ENCODE measurements at places on chromosomes 2 and 18.
A peak's percentile ranks its signal among the peaks of the same experiment; 100 is the strongest.

DNA sequence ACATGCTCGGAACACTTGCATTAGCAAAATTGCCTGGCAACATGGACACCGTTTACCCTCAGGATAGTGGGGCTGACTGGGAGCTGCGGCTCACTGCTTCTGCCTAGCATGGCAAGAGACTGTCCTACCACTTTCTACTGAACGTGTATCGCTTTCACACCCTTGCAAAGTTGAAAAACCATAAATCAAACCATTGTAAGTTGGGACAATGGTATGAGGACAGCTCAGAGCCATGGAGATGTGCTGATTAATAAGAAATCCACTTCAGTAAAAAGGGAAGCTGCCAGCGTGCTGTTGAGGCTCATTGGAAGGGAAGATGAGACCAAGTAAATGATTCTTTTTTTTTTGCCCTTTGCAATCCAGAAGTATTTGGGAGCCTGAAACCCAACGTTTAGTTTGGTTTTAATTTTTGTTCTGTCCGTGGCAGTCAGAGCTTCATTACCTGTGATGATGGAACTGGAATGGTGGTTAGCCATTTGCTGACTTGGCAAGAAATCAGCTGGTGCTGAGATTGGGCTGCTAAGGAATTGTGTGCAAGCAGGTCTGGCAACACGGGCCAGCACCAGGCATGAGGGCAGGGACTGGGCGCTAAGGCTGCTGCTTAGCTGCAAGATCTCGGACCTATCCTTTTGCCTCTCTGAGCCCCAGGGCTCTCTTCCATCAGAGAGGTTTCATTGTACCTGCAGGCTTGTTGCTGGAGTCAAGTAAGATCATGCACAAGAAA is 75.5 kb upstream of the HS6ST1 start:
- DNase-seq: no peak

DNA sequence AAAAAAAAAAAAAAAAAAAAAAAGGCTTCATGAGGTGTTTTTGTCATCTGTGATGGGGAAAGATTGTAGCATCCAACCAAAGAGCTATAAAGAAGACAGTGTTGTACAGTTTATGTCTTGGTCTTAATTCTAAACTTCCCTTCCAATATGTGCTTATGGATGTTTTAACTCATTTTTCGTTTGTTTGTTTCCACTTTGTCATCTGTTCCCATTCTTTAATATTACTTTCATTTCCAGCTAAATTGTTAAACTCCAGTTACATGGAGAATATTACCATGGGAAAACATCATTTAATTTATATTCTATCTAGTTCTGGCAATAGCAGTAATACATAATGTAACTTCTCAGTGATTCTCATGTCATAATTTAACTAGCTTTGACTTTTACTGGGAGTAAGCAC is 344.1 kb upstream of the NRP2 start:
- no peak for DNase-seq

- no peak for DNase-seq
These were observed 716 bp upstream of the SLC39A10 start for GRCh38 chr2:195656161-195656858.

- no peak for DNase-seq
These were observed 12.7 kb downstream of the ABCB11 start for GRCh38 chr2:169018390-169018789.

DNA sequence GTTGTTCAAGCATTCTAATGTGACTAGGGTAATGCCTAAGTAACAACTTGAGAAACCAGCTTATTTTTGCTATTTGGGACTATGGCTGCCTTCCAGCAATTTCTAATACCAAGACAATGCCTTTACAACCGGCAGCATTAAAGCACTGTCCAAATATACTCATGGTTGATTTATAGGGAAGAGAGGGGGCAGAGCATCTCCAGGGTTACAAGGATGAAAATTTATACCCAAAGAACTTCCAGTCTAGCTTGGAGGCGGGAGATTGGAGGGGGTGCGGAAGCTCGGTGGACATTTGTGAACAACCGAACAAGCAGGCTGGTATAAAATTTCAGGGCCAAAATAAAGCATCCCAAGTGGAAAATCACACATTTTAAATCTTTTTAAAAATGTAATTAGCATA is 294.9 kb upstream of the STON1 start:
- DNase-seq: no peak

GRCh38 chr2:201127570-201127969 is 11.6 kb downstream of the CFLAR start:
- DNase-seq: no peak

- no peak for DNase-seq
These were observed 108.1 kb downstream of the AQP4 start for GRCh38 chr18:26757263-26758019.

GRCh38 chr2:176583607-176584006 is 314.4 kb downstream of the MTX2 start:
- peak; percentile 55 for DNase-seq

DNA sequence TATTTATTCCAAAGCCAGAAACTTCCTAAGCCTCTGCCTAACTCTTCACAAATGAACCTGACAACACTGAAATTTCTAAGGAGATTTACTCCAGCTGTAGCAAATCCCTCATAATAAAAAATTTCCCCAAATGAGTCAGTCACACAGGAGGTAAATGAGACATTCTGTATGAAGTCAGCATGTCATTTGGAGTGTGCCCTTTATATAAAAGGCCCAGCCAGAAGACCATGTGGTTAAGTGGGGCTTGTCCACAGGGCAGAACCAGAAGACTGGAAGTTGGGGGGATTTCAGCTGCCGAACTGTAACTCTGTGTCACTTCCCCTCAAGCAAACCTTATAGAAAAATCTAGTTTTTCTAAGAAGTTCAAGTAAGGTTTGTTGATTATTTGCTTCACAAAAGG is 30.2 kb downstream of the NRP2 start:
- no peak for DNase-seq

DNA sequence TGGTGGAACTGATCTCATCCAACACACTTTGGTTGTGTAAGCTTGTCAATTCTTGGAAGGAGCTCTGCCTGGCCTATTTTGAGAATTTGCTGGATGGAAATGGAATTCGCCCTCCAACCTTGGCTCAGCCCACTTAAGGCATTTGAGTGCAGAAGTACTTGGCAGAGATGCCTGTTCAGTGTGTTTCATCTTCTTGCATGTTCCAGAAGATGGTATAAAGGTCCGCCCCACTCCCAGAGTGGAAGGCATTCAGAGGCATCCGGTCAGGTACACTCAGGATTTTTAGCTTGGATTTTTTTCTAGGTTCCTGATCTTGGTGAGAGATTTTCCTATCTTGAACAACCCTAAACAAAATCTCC is 61.3 kb upstream of the TXNDC2 start:
- no peak for DNase-seq

GRCh38 chr2:114742245-114742644 is 299.8 kb downstream of the DPP10 start:
- no peak for DNase-seq

- DNase-seq: peak; percentile 8
These were observed 107.0 kb downstream of the BCL2L11 start for GRCh38 chr2:111227716-111228141.

- DNase-seq: no peak
These were observed 122.9 kb downstream of the ZNF521 start for GRCh38 chr18:25229081-25229480.

DNA sequence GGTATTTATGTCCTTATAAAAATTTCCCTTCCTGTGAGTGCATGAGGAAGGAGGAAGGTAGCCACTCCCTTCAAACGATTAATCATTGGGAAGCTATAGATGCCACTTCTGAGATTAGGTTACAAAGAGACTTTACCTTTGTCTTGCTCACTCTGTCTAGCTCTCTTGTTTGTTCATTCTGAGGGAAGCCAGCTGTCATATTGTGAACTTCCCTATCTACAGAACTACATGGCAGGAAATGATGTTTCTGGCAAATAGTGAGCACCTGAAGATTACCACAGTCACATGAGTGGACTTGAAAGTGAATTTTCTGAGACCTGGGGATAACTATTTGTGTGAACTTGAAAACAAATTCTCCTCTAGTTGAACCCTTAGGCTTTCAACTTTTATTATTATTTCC is 776.8 kb downstream of the CCDC85A start:
- DNase-seq: no peak

- no peak for DNase-seq
These were observed 167.3 kb downstream of the NYAP2 start for GRCh38 chr2:225566798-225567197.

GRCh38 chr2:207491086-207491485 is 38.7 kb upstream of the CREB1 start:
- DNase-seq: no peak

GRCh38 chr18:63002803-63003445 is 287.6 kb downstream of the PHLPP1 start:
- DNase-seq: no peak

GRCh38 chr2:174020926-174021662 is 55.9 kb upstream of the SP3 start:
- DNase-seq: no peak

DNA sequence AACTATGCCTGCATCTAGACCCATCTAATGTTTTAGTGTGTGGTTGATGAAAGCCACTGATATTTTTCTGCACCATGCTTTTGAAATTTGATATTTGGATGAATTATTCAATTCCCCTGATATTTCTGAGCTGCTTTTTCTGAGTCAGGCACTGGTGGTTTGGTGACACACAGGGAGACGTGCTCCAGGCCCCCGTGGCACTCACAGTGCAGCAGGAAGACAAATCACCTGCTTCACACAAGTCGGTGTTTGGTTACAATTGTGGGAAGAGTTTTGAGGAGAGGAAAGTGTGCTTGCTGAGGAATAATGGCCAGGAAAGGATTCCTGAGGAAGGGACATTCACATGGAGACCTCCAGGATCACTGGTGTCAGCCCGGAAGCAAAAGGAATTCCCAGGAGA is 179.7 kb downstream of the ACKR3 start:
- DNase-seq: no peak

GRCh38 chr2:36408198-36408703 is 52.7 kb downstream of the CRIM1 start:
- DNase-seq: no peak

DNA sequence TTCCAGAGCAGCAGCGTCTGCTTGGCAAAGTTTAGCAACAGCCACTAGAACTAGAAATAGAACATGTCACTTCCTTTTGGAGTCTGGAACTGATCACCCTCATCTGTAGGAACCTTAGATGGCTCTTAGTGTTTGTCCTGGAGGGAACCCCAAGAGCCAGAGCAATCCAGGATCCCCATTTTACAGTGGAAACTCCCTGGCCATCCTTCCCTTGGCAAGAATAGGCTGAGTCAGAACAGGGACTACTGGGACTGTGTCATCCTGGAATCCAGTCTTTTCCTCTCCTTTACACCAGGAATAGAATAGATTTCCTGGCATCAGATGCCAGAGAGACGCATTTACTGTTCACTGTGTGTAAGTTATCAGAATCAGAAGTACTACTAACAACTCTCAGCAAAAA is 33.2 kb upstream of the GRHL1 start:
- DNase-seq: no peak

GRCh38 chr2:58669998-58670397 is 428.9 kb upstream of the FANCL start:
- DNase-seq: no peak

DNA sequence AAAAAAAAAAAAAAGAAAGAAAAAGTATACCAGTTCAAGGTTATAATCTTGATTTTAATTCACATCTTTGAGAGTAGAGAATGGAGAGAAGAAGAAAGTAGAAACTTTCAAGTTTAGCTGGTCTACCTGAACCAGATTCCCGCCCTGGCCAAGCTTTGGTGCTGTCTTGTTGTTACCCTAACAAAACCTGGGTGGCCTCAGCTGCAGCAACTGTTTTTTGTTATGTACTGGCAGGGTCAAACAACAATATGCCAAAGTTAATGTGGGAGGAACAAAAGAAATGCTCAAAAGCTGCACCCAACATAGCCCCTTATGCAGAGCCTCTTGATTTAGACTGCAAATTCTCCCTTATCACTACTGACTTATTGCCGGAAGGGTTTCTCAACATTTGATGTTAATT is 165.3 kb upstream of the TFPI start:
- no peak for DNase-seq

DNA sequence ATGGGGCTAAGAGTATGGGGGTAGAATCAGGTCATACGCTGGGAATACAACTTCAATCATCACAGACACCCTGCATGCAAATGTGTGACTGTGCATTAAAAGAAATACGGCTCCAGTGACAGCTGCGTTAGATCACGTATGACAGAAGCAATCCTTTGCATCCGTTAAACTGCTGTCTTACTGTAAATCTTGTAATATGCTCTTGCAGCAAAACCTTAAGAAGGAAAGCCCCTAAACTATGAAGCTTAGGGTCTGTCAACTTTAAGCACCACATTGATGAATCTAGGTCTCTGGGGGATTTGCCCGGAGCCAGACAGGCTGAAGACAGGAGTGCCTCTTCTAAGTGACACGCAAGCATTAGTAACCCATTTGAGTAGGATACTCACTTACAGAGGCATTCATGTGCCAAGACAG is 84.7 kb upstream of the EML6 start:
- no peak for DNase-seq
